ENCODE measurements at places on chromosomes 6 and 20.

DNA sequence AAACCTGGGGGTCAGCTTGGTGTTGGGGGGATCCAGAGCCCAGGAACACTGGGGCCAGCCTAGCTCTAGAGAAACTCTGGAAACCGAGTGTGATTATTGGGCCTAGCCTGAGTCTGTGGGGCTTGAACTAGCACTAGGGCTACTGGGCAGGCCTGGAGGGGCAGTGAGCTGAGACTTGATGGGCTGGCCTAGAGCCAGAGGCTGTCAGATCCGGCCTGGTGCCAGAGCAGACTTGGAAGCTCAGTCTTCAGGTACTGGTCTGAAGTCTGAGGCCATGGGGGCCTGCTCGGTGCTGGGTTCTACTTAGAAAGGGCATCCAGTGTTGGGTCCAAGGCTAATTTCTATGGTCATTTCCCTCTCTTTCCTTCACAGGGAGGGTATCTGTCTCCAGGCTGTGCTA is 2.7 kb downstream of the DEFB112 start:
- no peak for DNase-seq

GRCh38 chr6:4641461-4641860 is 134.7 kb upstream of the CDYL start:
- no peak for DNase-seq

DNA sequence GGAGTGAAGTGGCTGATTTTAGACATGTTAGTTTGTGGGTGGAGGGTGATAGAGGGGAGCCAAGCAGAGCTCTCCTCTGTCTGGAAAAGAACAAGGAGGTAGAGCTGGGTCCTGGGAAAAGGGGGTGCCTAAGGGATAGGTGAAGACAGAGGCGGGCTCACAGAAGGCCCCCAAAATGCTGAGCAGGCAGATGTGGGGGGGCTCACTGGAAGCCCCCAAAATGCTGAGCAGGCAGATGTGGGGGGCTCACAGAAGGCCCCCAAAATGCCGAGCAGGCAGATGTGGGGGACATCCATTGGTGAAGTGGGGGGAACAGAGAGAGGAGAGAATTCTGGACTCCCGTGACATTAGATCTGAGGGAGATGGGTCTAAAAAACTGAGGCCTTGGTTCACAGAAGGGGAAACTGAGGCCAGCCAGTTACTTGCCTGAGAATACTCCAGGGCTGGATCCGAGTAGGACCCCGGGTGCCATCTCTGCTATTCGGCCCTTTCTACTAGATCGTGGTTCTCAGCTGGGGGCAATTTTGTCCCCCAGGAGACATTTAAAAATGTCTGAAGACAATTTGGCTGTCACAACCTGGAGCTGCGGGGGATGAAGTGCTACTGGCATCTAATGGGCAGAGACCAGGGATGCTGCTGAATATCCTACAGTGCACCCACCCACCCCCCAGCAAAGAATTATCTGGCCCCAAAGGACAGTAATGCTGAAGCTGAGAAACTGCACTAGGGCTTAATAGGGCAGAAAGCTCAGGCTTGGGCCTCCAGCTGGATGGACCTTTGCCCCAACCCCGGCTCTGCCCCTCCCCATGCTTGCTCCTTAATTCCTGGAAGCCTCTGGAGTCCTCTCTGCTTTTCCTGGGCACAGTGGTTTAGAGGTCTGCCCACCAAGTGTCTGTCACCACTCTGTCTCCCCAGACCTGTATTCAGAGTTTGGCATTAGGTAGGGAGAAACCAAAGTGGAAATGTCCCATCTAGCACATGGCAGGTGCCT is 2.1 kb downstream of the LPIN3 start:
- DNase-seq, result no peak

GRCh38 chr6:3987053-3987452 is 91.9 kb downstream of the FAM217A start:
- no peak for DNase-seq

GRCh38 chr20:3685341-3685740 is 3.5 kb upstream of the ADAM33 start:
- no peak for DNase-seq

- no peak for DNase-seq
These were observed 48.9 kb downstream of the CDH22 start for GRCh38 chr20:46259260-46259859.

- DNase-seq, result no peak
These were observed 28.9 kb downstream of the STX11 start for GRCh38 chr6:144179237-144179636.

DNA sequence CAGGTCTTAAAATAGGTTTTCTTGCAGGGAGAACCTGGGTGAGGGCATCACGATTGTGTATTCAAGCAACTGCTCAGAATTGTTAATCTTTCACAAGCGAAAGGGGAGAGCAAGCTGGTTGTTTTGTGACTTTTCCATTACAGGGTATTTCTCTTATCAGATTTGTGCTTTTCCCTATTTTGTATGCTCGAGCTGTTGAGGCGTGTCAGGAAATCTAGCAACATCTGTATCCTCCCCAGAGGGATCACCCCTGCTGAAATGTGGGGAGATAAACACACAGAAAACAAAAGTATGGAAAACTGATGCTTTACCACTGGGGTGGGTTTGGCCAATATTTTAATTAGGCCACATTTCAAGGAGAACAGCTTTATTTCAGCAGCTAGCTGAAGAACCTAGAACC is 187.0 kb downstream of the DTNBP1 start:
- no peak for DNase-seq

GRCh38 chr6:22892452-22892851 is 323.1 kb downstream of the HDGFL1 start:
- DNase-seq, result peak; percentile 93

DNA sequence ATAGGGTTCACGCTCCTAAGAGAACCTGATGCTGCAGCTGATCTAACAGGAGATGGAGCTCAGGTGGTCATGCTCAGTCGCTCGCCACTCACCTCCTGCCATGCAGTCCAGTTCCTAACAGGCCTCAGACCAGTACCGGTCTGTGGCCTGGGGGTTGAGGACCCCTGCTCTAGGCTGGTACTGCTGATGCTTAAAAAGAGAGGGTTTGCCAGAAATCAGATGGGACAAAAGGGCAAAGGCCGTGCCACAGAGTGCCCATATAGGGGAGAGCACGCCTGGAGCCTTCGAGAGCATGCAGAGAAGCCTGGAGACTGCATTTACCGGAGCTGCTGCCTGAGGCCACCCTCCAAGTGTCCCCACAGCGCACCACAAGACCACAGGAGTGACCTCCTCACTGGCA is 75.5 kb downstream of the PTPN1 start:
- DNase-seq, result no peak

- DNase-seq, result no peak
These were observed 405.2 kb downstream of the RFPL4B start for GRCh38 chr6:112752305-112752704.

DNA sequence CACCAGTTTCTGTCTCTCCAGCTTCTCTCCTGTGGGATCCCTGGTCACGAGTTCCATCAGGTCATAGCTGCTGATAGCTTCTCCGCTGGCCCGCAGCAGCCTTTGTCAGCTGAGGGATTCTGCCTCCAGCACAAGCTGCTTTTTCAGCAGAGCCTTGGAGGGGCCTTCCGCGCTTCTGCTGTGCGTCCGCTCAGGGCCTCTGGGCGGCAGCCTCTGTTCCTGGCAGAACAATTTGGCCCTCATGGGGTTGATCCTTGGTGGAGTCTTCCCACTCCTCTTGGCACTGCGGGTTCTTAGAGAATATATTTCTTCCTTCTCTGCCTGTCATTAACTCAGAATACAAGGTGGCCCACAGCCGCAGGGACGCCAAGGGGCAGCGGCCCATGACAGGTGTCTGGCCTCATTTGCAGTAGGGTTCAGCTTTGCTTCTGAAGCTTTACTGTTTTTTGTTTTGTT is 158.8 kb downstream of the DTNBP1 start:
- DNase-seq, result no peak

GRCh38 chr6:100271625-100272024 is 193.1 kb downstream of the SIM1 start:
- no peak for DNase-seq

DNA sequence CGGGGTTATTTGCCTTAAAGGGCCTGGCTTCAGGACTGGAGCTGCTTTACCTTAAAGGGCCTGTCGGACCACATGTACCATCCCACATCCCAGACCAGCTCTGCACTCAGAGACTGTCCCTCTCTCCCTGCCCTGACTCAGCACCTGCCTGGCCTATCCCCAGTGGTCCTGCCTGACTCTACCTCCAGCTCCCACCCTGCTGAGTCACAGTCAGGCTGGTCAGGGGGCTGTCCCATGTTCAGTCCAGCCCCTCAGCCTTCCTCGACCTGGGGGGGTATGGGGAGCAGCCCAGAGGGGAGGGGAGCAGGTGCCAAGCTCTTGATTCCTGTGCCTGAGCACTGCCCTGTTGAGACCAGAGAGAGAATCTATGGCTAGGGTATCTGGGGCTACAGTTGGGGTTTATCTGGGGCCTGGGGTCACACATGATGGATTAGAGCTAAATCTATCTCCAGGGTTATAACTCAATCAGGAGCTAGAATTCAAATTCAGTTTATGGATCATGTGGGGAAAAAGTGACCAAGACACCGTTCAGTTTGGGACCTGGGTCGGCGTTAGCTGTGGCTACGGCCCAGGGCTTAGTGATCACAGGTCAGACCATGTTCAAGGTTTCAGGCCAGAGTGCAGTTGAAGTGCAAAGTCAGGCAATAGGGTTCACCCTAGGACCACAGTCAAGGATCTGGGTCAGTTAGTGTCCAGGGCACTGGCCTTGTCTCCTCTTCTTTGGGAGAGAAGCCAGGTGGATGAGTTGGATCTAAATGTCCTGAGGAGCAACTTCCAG is 9.4 kb upstream of the TRIB3 start:
- DNase-seq, result no peak

DNA sequence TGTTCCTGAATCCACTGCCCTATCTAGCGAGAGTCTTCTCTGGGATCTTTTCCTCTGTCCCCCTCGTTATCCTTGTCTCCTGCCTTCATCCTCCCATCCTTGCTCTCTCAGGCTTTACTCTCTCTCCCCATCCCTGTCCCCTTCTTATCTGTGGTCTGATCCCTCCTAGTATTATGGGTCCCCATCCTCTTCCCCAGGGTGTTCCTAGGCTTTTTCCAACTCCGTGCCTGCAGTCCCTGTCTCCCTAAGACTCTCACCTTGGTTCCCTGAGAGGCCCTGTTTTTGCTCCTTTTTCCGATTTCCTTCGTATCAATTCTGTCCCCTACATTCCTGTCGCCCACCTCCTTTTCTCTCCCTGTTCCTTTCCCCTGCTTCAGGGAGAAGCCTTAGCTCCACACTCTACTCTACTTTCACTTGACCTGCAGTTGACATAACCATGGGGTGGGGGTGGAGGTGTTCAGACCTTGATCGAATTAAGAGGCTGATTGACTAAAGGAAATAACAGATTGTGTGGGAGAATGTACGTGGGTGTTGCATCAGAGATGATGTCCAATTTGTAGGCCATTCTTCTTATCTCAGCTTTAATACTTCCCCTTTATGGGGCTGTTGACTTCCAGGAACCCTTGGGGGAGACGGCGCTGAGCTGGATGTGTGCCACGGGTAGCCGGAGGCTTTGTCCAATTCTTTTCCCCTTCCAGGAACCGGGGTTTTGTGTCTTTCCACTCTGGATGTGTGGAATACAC is 905 bp downstream of the PPARD start:
- DNase-seq, result no peak

DNA sequence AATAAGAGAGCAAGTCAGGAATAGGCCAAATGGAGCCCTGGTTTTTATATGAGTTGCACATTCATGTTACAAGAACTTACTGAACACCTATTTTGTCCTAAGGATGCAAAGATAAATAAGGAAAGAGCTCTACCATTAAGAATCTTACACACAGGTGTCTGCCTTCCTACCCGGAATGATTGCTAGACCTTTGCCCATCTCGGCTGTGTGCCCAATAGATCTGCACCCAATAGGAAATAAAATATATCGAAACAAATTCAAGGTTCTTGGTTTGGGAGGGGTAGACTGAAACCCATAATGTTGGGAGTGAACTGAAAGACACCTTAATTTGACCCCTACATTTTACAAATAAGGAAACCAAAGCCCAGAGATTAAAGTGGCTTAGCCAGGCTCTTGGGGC is 48.9 kb downstream of the EDN1 start:
- no peak for DNase-seq

Measured in fibroblast of skin of left quadriceps (primary cell).